ENCODE measurements at places on chromosomes 4 and X.

DNA sequence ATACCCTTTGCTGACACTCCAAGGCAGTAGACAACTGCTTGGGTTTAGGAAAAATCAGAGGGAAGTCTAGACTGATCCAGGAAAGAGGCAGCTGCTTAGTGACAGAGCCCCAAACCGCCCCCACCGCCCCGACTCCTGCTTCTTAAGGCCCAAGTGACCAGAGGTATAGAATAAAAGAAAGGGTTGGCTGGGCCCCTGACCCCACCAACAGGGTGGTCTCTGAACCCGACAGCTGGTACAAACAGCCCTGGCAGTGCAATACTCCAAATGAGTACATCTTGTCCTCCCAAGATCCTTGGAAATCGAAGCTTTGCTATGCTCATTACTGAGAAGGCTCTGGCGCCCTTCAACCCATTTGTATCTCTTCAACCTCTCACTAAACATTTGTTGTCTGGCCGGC, 78.1 kb upstream of the PLAC1 start:
- no peak for DNase-seq

GRCh38 chr4:152696764-152697261, 17.0 kb upstream of the TMEM154 start:
- DNase-seq, result no peak

DNA sequence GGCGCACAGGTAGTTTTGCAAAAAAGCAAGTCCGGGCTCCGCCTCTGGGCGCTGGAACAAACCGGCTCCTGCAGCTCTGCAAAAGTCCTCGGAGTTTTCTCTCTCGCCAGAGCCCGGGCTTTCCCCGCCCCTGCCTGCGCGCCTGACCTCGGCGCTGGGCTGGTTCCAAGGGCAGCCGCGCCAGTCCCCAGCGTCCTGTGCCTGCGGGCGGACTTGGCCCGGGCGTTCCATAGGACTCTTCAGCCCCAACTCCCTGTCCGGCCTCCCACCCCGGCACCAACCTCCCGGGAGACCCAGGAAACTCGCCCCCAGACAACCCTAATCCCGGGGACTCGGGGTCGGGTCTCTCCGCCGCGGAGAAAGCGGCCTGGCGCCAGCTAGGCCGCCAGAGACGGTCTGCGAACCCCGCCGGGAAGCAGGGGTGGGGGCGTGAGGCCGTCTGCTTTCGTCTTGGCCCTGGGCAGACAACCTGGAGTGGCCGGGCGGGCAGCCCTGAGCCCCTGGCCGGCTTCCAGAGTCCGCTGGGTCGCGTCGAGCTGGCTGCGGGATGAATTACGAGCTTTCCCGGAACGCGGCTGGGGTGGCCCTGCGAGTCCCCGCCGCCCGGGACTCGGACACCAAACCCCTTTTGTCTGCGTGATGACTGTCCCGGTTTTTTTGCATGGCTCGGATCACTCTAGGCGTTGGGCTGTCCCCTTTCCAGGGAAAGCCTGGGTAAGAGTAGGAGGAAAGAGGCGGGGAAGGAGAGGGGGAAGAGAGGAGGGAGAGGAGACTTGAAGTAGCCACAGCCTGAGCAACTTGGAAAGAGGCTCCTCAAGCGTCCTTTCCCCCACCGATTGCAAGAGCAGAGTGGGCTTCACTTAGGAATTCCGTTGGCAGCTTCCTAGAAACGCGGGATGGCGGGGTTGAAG, 916 bp downstream of the MXRA5 start:
- DNase-seq, result peak; percentile 87

DNA sequence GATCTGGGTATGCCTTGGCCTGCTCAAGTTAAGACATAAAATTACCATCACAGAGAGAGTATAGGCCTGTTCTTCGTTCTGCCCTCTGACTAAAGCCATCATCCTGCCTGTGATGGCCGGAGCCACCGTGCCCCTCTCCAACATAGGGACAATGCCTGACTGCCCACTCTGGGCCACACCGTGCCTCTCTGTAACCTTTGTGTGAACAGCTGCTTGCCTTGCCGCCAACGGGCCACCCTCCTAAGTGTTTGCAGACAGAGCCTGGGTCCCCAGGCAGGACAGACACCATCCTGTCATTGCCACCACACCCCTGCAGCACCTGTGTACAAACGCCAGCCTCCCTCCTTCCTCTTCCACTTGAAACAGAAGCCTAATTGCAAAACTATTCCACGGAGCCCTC, 298.7 kb upstream of the TENM3 start:
- no peak for DNase-seq

DNA sequence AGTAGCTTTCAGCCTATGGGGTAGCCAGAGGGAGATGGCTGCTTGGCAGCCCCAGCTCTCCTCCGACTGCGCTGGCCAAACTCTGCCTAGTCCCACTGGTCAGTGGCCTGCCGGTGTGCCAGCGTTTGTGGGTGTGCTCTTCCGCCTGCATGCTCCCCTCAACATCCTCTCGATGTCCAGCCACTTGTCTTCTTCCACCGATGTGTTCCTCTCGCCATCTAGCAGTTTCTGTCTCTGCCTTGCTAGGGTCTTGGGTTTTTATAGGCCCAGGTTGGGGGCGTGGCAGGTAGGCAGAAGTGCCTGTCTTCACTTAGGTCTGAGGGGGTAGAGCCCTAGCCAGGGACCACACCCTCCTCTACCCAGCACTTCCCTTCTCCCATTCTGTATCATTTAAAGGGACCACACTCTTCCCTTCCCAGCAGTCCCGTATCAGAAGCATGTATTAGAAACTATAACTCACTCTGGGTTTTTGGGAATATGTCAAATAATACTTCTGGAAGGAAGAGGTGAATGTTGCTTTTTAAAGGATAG, 124.4 kb downstream of the KDM6A start:
- no peak for DNase-seq

GRCh38 chr4:20592663-20593062, 107.6 kb upstream of the PACRGL start:
- no peak for DNase-seq

GRCh38 chrX:117990438-117990837, 126.2 kb downstream of the KLHL13 start:
- no peak for DNase-seq

GRCh38 chr4:154560824-154561231, 2.0 kb upstream of the FGB start:
- DNase-seq, result no peak

DNA sequence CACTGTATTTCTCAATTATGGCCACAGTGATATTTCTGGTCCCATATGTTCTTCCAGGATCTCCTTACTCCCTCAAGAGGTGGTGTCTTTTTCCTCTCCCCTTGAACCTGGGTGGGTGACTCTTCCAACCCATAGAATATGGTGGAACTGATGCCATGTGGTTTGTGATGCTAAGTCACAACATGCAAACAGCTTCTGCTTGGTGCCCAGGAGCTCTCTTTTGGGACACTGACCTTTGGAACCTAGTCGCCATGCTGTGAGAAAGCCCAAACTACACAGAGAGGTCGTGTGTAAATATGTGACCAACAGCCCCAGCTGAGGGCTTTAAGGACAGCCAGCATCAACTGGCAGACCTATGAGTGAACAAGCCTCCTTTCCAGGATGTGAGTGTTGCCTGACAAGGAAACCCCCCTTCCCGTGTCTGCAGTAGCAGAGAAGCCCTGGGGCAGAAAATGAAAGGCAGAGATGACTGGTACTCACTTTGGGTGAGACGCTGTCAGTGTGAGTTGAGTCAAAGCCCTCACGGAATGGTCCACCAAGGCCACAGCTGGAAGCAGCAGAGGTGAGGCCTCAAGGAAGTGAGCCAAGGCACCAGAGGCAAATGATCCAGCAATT, 223.4 kb downstream of the BCOR start:
- DNase-seq, result no peak

DNA sequence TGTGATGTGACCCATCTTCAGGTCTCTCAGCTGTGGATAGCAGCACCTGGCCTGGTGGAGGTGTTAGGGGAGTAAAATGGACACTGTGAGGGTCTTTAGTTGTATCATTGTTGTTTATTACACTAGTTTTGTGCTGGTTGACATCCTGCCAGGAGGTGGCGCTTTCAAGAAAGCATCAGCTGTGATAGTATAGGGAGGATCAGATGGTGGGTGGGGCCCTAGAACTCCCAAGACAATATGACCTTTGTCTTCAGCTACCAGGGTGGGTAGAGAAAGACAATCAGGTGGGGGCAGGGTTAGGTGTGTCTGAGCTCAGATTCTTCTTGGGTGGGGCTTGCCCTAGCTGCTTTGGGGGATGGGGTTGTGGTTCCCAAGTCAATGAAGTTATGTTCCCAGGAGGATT, 162.8 kb downstream of the PPP1R2C start:
- DNase-seq, result no peak

GRCh38 chr4:92303621-92304027, at the start of gene GRID2:
Gene GRID2, plus strand, starts transcription at chr4:92303966.
- peak; percentile 51 for DNase-seq

- DNase-seq, result no peak
These were observed 108.3 kb downstream of the DCTD start for GRCh38 chr4:182808673-182809416.

GRCh38 chr4:17012451-17012850, 114.0 kb upstream of the LDB2 start:
- DNase-seq, result no peak

DNA sequence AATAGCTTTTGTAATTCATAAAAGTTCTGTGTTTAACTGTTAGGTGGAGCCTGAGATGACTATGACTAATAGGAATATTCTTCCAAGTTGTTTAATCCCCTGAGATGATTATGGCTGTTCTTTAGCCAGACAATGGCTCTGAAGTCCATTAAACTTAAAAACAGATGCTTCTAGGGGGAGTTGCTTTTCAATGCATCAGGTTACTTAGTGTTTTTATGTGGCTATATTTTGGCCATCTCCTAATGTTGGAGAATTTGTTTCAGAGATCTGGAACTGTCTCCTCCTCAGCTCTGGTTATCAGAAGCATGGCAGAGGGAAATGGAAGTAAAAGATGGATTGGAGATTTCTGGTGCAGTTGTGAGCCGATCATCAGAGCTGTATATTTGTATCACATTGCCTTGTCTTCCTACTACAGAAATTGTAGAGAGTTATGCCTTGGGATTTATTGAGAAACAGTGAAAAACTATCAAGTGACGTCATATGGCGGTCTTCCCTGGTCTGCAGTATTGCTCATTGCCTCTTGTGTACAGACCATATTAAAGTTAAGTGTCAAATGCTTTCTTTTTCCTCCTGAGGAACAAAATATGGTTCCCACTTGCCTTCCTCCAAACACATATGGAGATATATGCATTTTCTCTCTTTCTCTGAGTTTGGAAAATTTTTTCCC, 29.8 kb downstream of the SGMS2 start:
- DNase-seq, result no peak

DNA sequence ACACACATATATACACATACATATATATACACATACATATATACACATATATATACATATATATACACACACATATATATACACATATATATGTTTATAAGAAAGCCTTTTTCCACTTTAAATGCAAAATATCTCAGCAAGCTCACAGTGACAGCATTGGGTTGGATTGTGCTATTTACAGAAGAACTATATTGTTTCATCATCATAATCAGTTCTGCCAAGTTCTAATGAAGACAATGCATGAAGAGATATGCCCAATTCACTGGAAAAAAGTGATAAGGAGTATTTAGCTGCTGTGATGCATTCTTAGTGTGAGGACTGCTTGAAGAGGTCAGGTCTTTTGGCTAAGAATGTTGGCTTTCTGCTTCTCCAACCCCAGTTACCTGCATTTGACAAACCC, 54.4 kb downstream of the RNF150 start:
- no peak for DNase-seq

GRCh38 chr4:1759818-1760223, 33.3 kb upstream of the FGFR3 start:
- no peak for DNase-seq

- DNase-seq, result peak; percentile 67
These were observed 118.3 kb downstream of the DNAAF6 start for GRCh38 chrX:107324493-107325310.

- peak; percentile 75 for DNase-seq
These were observed 28.7 kb downstream of the CLDN34 start for GRCh38 chrX:9995855-9996339.

DNA sequence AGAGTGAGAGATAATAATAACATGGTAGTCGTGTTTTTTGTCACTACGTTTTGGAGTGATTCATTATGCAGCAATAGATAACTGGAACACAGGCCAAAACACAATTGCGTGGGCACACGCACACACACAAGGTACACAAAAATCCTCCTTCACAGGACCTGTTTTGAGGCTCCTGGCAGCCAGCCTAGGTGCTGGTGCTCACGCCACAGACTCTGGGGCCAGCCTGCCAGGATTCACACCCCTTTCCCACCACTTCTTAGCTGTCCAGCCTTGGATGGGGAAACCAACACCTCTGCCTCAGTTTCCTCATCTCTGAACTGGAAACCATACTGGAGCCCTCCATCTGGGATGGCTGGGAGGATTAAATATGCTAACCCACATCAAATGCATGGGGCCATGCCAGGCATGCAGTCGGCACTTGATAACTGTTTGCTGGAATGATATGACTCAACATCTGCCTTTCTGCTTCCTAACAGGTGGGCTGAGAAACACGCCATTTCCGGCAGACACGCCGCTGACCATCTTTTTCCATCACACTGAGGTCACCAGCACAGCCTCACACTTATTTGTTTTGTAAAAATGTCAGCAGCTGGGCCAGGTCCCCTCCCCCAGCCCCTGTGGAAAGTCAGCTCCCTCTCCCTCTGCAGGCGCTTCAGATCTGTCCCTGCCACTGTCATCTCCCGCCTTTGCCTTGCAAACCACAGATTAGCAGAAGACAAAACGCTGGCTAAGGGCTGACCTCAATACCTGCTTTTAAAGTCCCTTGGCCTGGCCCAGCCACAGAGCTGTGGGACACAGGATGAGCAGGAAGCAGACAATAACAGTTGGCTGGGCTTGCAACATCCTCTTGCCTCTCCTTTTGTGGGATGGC, 237.5 kb downstream of the BCOR start:
- no peak for DNase-seq

- no peak for DNase-seq
These were observed 207.3 kb downstream of the HS6ST2 start for GRCh38 chrX:132751063-132751690.

GRCh38 chrX:96376266-96376665, 308.4 kb upstream of the DIAPH2 start:
- DNase-seq, result no peak

GRCh38 chrX:17552044-17552650, 177.1 kb downstream of the NHS start:
- no peak for DNase-seq

DNA sequence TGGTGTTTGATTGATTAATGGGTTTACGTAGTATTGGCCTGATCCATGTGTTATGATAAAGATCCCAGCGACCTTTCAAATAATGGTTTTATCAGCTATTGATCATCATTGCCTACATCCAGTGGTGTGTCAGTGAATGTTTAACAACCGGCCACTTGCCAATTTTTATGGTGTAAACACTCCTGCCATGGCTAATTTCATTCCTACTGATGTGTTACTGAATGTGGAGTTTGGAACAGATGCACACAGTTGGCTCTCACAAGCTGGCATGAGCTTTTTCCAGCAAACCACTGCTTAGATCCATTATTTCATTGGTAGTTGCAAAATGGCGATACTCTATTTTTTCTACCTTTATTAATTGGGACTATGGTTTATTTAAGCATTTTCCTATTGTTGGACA, 139.9 kb downstream of the REPS2 start:
- DNase-seq, result no peak

GRCh38 chr4:83276299-83277040, 8.1 kb downstream of the COQ2 start:
- no peak for DNase-seq

GRCh38 chr4:161133586-161134276, 1030.1 kb downstream of the FSTL5 start:
- no peak for DNase-seq
